ENCODE measurements at places on chromosomes 7 and 10. TPM values are rescaled to one million over a fixed set of nuclear protein-coding genes. Genes with fewer than 3 reads are reported as not detected.

GRCh38 chr10:120719333-120719732, 131.8 kb upstream of the WDR11 start:
- no peaks in the 10 kb centered on the region for H3K36me3 ChIP-seq
- no peaks in the 10 kb centered on the region for H3K4me1 ChIP-seq
- no peak for DNase-seq
- no peak overlapping the region for H3K4me3 ChIP-seq
- H3K27me3 ChIP-seq: no peaks in the 10 kb centered on the region
- no peak overlapping the region for H3K27ac ChIP-seq

DNA sequence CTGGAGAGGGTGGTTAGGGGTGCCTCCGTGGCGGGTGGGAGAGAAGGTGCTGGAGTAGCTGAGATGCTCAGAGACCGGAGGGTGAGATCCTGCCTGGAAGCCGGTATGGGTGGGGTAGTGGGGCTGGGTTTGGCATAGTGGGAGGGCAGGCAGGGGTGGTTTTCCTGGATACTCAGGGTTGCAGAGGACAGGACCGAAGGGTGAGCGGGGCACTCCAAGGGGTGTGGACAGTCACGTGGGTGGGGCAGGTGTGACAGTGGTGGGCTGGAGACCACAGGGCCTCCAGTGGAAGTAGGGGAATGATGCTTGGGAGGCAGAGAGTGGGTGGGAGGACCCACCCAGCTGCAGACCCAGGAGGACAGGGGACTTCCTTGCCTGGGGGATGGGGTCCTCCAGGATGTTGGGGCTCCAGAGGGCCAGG, 1.9 kb downstream of the SCART1 start:
- H3K36me3 ChIP-seq: no peaks in the 10 kb centered on the region
- H3K27me3 ChIP-seq: no peaks in the 10 kb centered on the region
- H3K4me3 ChIP-seq: no peak overlapping the region
- H3K4me1 ChIP-seq: no peaks in the 10 kb centered on the region
- H3K27ac ChIP-seq: no peak overlapping the region
- DNase-seq: no peak

DNA sequence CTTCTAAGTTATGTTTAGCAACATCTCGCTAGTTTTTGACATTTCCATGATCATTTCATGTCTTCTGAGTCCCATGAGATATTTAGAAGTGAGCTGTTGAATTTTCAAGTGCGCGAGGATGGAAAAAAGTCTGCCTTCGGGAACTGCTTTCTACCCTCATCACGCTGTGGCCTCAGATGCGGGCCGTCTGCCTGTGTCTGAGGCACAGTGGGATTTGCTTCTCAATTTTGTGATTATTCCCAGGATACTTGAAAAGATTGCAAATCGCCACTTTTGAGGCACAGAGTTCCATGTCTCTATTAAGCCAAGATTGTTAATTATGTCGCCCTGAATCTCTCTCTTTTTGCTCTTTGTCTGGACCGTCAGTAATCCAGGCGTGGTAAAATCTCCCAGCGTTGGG, 30.8 kb upstream of the NKX6-2 start:
- no peaks in the 10 kb centered on the region for H3K36me3 ChIP-seq
- no peak overlapping the region for H3K27ac ChIP-seq
- H3K4me3 ChIP-seq: no peak overlapping the region
- no peak for DNase-seq

- H3K4me3 ChIP-seq: no peak overlapping the region
- DNase-seq: no peak
- no peak overlapping the region for H3K27ac ChIP-seq
- no peaks in the 10 kb centered on the region for H3K36me3 ChIP-seq
- H3K4me1 ChIP-seq: peaks cover 27% of the 10 kb centered on the region
- peaks cover 100% of the 10 kb centered on the region for H3K27me3 ChIP-seq
Measured at GRCh38 chr7:27207348-27207985, 7.6 kb upstream of the HOXA13 start.

GRCh38 chr10:110212119-110213006, 5.0 kb downstream of the MXI1 start:
- peak overlapping the region; percentile 71 for H3K4me3 ChIP-seq
- no peaks in the 10 kb centered on the region for H3K36me3 ChIP-seq
- peaks cover 42% of the 10 kb centered on the region for H3K4me1 ChIP-seq
- peak overlapping the region; percentile 92 for H3K27ac ChIP-seq
- DNase-seq: peak; percentile 40
- H3K27me3 ChIP-seq: no peaks in the 10 kb centered on the region

- no peak overlapping the region for H3K27ac ChIP-seq
- no peaks in the 10 kb centered on the region for H3K4me1 ChIP-seq
- no peak overlapping the region for H3K4me3 ChIP-seq
Measured at GRCh38 chr7:78690174-78690573, 763.3 kb downstream of the MAGI2 start.

Gene IQUB
- 2.7 TPM for total RNA-seq

Gene SPDYE1
- total RNA-seq: not detected

Gene AKR1D1
- not detected for total RNA-seq

Gene GRID1
- total RNA-seq: not detected
